ENCODE measurements at places on chromosomes 16 and 17.

GRCh38 chr17:46925185-46925868 is 2.4 kb downstream of the GOSR2 start:
- DNase-seq, result no peak

DNA sequence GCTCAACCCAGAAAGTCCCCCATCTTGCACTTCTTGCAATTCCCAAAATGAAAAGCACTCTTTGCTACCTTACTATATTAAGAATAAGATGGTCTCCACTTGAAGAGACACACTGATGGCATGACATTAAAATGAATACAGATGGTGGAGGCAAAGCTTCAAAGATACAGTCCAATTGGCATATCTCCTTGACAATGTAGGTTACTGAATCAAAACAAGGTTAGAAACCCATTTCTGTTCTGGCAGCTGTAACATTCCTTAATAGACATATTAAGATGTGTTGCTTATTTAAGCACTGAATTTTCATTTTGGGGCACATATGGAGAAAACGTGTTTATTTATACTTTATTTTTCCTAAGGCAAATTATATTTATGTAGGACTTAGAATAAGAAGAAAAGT is 1262.8 kb upstream of the CDH8 start:
- DNase-seq, result no peak

DNA sequence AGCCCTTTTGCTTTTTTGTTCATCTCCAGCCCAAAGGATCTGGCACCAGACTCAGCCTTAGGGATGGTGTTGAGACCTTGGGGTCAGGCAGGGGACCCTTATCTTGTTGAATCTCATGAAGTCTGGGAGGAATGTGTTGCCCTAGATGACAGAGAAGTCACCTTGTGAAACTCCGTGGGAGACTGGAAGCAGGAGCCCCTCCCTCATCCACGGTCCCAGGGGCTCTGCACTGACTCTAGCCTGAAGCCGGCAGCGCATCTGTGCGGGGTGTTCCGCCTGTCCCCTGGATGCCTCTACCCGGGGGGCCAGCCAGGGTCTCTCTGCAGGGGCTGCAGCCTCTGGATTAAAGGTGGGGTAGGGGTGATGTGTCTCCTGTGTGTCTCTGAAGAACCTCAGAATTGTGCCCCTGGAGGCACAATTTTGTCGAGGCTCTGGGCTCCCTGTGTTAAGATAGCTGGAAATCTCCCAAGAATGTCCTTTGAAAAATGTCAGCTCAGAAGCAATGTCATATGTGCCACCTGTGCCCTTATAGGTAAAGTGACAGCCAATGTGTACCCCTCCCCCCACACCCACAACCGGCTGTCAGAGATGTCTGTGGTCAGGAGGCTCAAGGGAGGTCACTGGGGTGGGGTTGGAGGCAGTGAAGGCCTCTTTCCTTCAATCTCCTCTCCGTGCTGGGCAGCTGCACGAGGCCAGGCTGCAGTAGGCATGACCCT is 32.1 kb upstream of the CDC42EP4 start:
- DNase-seq, result peak; percentile 17

DNA sequence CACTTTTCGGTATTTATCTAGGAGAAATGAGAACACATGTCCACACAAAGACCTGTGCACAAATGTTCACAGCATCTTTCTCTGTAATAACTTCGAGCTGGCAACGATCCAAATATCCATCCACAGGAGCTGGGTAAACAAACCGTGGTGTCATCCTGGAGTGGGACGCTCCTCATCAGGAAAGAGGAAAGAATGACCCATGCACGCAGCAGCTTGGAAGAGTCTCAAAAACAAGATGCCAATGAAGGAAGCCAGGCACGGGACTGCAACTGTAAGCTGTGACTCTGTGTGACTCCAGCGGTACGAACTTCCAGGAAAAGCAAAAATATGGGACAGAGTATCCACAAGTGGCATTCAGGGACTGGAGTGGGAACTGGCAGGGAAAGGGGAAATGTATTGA is 36.7 kb upstream of the CIBAR2 start:
- DNase-seq, result peak; percentile 28

DNA sequence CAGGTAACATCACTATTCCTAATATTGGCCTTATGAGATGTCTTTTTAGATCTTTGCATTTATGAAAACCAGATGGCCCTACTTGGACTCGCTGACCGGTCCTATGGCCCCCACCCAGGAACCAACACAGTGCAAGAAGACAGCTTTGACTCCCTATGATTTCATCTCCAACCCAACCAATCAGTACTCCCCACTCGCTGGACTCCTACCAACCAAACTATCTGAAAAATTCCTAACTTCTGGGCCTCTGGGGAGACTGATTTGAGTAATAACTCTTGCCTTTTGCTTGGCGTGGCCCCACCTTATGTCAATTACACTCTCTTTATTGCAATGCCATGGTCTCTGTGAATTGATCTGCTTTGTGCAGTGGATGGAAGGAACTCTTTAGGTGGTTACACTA is 828.9 kb downstream of the CDH11 start:
- no peak for DNase-seq

GRCh38 chr17:67452681-67453554 is 75.8 kb downstream of the PITPNC1 start:
- no peak for DNase-seq

GRCh38 chr17:38583176-38583575 is 22.6 kb downstream of the SRCIN1 start:
- no peak for DNase-seq

- DNase-seq, result peak; percentile 83
Observed at GRCh38 chr16:75265911-75266701, 14.7 kb upstream of the BCAR1 start.

DNA sequence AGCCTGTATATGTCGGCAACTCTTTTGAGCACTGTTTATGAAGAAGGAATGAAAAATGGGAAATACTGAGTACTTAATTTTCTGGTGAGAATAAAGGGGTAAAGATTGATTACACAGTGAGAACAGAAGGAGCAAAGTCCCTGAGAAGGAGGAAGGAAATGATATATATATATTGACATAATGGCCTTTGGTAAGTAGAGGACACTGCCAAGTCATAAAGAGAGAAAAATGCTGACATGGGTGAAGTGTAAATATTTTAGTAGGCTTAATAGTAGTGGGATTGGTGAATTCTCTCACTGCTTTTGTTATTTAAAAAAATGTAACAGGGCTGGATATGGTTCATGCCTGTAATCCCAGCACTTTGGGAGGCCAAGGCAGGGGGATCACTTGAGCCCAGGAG is 16.2 kb downstream of the VMP1 start:
- no peak for DNase-seq

GRCh38 chr17:19270704-19271611 is 33.8 kb downstream of the EPN2 start:
- DNase-seq, result no peak

- DNase-seq, result no peak
Observed at GRCh38 chr17:65750166-65750565, 188.7 kb upstream of the AXIN2 start.

- peak; percentile 34 for DNase-seq
Observed at GRCh38 chr16:49019831-49020230, 261.8 kb downstream of the CBLN1 start.

DNA sequence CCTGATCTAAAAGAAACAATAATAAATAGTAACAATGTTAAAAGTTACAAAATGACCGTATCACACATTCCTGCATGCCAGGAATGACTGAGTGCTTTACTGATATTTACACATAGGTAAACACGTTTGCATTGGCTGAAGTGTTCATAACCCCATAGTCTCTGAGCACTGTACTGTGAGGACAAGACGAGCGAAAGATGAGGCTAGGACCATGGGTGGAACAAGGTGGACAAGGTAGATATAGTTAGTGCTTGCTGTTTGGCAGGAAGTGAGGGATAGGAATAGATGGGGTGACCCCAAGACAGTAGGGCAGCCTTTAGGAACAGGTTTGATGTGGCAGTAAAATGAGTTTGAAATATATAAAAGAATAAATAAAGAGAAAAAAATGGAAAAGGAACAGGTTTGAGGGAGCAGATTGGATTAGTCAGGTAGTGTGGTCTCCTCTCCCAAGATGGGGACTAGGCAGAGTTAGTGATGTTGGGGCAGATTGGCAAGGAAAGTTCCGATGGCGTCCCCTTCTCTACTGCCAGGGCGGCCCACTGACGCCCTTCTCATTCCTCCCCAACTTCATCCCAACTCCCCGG is 452 bp upstream of the E2F4 start:
- DNase-seq, result no peak

DNA sequence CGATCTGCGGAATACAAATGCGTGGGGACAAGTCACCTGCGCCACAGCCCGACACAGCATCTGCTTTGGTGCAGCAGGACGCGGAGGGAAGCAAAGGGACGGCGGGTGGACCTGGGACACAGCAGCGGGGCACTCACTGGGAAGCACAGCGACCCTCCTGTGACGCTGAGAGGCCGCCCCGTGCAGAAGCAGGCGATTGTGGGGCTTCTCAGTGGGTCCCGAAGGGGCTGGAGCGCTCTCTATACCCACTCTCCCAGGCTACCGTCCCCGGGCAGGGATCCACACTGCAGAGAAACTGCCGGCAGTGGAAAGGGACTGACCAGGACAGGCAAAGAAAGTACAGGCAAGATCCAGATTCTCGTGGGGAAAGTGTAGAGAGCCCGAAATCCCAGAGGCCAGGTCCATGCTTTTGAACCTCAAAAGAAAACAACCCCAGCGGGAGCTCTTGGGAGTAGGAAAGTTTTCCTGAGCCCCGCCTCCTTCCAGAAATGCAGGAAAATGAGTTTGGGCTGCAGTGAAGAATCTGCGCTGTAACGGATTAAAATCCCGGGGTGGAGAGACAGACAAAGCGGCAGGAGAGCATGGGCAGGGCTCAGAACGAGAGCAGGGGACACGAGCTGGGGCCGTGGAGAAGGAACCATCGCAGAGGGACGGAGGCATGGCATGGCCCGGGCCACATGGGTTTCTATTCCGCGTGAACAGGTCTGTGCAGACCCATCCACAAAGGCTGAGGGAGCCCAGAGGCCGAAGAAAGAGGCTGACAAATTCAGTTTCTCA is 12.7 kb downstream of the COX4I1 start:
- no peak for DNase-seq

DNA sequence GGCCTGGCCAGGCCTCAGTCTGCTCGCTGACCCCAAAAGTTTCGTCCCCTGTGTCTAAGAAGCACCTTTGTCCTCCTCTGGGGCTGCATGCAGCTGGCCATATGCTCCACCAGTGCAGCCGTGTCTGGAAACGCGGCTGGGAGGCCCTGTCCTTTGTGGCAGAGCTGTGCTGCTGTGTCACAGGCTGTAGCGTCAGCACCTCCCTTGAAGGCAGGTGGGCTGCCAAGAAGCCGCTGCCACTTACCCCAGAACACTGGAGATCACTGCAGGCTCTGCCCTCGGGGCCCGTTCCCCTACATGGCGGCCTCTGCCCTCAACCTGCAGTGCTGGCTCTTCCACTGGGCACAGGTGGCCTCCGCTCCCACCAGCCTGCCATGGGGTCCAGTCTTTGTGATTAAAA is 15.7 kb upstream of the MC1R start:
- no peak for DNase-seq

DNA sequence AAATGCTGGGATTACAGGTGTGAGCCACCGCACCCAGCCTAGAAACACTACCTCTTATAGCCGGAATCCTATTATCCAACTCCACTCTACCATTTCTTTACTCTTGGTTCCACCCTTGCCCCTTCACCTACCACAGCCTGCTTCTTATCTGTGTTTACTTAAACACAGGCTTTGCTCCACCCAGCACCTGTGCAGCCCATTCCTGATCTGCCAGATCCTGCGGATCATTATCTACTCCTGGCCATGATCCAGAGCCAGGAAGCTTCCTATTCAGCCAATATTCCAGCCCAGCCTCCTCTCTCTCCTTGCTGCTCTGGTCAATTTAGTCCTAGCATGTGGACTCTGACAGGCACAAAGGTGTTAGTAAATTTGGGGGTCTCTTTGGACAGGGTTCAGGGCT is 98.8 kb upstream of the MED13 start:
- DNase-seq, result no peak

DNA sequence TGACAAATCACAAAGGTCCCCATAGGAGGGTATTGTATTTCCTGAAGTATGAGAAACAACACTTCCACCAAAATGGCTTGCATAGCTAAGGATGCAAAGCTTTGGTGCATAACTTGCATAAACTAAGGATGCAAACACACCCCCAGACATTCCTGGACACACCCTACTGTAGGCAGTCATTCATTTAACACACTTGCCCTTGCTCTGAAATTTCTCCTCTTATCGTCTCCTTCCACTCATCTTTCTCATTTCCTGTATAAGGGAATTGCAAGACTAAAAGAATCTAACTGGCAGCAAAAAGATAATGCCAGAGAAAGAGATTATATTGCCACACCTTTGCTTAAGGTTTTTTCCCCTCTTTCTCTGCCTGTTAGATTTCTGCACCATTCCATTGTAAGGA is 28.3 kb downstream of the CHD9 start:
- DNase-seq, result no peak

- DNase-seq, result no peak
Observed at GRCh38 chr16:878072-878784, 77.7 kb upstream of the GNG13 start.

- DNase-seq, result no peak
Observed at GRCh38 chr17:64940055-64940454, 20.8 kb upstream of the LRRC37A3 start.

GRCh38 chr17:17176341-17176740 is 29.8 kb downstream of the PLD6 start:
- no peak for DNase-seq

DNA sequence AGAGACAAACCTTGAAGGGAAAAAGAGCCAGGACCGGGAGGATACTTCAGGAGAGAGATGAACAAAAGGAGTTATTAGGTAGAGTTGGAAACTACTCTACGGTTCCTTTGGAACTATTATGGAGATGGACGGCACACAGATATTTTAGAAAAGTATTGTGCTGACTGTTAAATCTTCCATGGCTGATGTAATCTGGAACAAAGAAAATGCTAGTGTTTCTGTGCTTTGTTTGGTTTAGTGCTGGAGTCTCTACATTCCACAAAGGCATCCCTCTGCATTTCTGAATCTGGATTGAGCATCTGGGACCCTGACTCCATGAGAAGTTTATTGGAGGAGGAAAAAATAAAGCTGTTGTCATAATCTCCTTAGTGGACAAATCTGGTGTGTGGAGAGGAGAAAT is 57.2 kb downstream of the RPGRIP1L start:
- DNase-seq, result no peak

DNA sequence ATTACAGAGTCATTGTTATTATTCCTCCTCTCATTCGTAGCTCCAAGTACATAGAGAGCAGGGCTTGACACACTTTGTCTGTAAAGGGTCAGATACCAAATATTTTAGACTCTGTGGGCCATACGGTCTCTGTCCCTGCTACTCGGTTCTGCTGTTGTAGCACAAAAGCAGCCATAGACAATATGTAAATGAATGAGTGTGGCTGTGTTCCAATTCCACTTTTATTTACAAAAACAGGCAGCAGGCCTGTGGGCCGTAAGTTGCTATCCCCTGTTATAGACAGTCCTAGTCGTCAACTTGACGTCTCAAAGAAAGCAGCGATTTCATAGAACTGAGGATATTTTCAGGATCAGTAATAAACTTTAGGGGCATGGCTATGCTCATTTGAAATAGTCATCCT is 161.6 kb downstream of the MSI2 start:
- no peak for DNase-seq

GRCh38 chr17:8354236-8354635 is 14.6 kb downstream of the ODF4 start:
- no peak for DNase-seq

DNA sequence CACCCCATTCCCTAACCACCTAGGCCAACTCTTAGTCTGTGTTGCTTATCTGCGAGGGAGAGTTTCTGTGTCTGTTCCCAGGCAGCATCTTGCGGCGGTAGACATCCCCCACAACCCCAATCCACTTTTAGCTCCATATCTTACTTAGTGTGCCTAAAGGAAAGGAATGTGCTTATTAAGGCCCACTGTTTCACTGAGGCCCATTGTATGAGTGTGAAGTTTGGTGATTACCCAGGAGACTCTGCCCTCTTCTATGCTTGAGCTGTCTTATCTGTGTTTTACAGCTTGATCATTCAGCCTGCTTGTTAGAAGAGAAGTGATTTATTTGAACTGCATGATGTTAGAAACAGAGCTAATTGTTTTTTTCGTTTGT is 10.3 kb upstream of the MLYCD start:
- DNase-seq, result no peak

Data from kidney tubule cell (primary cell).